Foreskin fibroblast (primary cell): ENCODE measurements at places on chromosomes 2 and 18.

GRCh38 chr2:239195992-239196391, 204.8 kb downstream of the HDAC4 start:
- DNase-seq, result no peak

GRCh38 chr2:62653582-62654422, 51.7 kb upstream of the EHBP1 start:
- DNase-seq, result no peak

GRCh38 chr2:152427902-152428301, 92.9 kb downstream of the FMNL2 start:
- DNase-seq, result no peak

- no peak for DNase-seq
Measured at GRCh38 chr2:239112127-239112774, 264.4 kb downstream of the TWIST2 start.

DNA sequence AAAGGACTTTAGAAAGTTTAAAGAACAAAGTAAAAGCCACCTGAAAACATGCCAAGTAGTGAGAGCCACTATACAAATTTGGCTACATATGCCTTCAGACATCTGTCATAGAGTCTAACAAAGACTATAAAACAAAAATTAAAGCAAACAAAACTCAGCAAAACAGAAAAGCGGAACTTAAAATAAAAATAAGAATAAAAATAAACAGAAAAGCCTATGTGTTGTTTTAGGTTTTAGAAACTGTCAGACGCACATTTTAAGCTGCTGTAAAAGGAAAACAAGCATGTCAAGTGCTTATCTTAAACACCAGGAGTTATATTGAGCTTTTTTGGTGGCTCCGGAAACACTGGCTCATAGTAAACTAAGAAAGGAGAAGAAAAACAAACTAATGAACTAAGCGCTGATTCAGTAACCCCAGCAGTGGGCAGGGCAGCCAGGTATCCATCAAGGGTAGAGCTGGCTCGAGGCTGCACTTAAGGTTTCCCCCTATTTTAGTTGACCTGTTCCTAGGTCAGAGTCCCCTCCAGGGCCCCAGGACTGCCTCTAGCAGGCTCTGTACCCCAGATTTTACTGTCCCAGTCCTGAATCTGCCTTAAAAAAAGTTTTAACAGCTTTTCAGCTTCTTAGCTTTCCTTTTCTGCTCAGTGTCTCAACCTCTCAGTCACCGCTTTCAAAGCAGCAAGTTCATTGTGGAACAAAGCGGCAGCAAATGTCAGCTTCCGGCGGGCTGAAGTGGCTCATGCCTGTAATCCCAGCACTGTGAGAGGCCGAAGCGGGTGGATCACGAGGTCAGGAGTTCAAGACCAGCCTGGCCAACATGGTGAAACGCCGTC, 15.4 kb upstream of the RMC1 start:
- peak; percentile 34 for DNase-seq

DNA sequence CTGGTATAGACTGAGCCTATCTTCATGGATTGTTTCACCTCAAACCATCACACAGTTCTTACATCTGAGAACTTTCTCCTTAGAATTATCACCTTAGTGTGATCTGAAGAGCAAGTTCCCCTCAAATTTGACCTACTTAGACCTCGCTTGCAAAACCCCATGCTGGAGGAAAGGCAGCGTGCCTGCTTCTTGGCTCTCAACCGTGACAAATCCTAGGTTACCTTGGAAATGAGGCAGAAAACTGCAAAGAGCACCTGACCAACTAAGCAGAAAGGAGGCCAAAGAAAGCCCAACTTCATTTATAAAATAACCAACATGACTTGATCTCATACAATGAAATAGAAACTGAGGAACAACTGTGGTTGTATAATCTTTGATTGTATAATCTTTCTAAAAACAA, 146.4 kb downstream of the RAB3GAP1 start:
- DNase-seq, result no peak

- peak; percentile 58 for DNase-seq
Measured at GRCh38 chr2:189236066-189236465, 56.5 kb upstream of the COL5A2 start.

GRCh38 chr2:122652670-122653069, 897.2 kb downstream of the TSN start:
- DNase-seq, result no peak

- no peak for DNase-seq
Measured at GRCh38 chr18:31447530-31448191, at the start of gene DSG3. DSG3 (plus strand) TSS chr18:31447741; CDS start chr18:31447878, 137 bp downstream.

DNA sequence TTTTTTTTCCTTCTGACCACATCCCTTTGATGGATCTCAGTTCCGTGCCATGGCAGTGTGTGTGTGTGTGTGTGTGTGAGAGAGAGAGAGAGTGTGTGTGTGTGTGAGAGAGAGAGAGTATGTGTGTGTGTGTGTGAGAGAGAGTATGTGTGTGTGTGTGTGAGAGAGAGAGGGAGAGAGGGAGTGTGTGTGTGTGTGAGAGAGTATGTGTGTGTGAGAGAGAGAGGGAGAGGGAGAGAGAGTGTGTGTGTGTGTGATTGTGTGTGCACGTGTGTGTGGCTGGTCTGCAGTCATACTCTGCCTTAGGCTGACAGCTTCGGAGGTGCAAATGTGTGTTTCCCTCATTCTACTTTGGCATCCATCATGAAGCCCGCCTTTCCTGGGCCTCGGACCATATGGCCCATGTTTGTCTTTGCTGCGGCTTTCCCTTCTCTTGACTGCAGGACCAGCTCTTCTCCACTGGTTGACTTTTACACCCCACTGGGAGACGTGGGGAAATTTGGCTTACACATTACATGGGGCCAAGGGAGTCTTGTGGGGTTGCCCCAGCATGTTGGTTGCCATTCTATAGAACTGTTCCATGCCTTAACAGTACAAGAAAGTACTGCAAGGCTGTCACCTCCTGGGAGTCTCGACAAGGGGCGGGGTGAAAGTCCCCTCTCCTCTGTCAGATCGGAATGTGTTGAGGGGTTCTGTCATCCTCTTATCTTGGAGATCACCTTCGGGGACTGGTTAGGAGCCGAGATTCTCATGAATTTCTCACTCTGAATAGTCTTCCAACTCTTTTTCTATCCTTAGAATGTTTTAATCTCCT, 21.6 kb downstream of the TSN start:
- no peak for DNase-seq

- no peak for DNase-seq
Measured at GRCh38 chr2:108228537-108228936, 11.2 kb upstream of the SULT1C3 start.

- DNase-seq, result no peak
Measured at GRCh38 chr2:102703748-102704147, 58.1 kb upstream of the TMEM182 start.

GRCh38 chr2:48569433-48569832, 39.5 kb downstream of the STON1 start:
- no peak for DNase-seq

GRCh38 chr2:170816504-170817092, at the start of gene GAD1:
GAD1 (plus strand) TSS chr2:170816887; CDS start chr2:170818592, 1,705 bp downstream.
- DNase-seq, result peak; percentile 72

DNA sequence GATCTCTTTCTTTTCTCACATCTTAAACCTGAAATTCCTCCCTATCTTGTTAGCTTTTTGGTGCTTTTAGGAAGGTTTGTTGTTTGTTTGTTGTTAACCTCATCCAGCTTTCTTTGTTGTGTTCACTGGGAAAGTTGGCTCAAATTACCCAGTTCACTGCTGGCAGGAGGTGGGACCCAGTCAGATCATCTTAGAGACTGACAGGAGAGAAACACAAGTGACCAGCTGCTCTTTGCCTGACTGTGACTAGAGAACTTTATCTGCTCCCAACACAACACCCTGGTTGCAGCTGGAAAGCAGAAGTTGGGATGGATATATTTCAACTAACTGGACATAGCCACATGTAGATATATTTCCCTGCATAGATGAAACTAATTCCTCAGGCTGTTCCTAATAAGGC, 10.0 kb downstream of the MAPK4 start:
- DNase-seq, result no peak

GRCh38 chr2:170737821-170738220, 22.7 kb downstream of the SP5 start:
- DNase-seq, result no peak

- no peak for DNase-seq
Measured at GRCh38 chr2:206328974-206329373, 54.5 kb downstream of the ZDBF2 start.

DNA sequence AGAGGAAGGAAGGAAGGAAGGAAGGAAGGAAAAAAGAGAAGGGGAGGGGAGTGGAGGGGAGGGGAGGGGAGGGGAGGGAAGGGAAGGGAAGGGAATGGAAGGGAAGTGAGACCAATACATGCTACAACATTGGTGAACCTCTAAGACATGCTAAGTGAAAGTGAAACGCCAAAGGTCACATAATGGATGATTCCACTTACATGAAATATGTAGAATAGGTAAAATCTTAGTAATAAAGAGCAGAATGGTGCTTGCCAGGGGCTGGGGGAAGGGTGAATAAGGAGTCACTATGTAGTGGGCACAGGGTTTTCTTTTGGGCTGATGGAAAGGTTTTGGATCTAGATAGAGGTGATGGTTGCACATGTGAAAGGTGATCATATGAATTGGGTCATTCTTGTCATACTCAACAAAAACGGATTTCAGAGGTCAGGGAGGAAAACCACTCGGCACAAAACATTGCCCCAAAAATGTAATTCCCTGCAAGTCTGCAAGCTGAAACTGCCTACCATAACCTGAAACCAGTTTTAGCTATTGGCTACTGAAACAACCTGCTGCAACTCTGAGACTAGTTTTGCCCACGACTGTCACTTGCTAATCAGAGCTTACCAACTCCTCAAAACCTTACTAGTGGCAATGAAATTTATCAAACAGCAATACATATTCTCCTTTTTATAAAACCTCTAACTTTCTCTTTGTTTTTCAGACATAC, 59.2 kb downstream of the CCDC141 start:
- DNase-seq, result no peak

DNA sequence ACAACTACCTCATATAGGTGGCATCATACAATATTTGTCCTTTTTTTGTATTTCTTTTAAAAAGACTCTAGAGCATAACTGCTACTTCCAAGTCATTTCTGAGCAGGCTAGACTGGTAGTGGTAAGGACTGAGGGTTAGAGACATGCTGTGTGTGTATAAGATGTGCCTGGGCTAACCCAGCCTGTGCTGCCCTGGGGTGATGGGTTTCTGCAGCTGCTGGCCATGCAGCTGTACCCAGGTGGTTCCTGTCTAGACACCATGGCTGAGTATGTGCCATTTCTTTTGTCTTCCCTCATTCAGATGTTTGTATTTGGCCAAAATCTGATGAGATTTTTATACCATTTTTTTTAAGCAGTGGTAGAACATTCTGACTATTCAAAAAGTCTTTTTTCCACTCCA, 40.0 kb downstream of the MERTK start:
- DNase-seq, result no peak

GRCh38 chr2:229650059-229650458, 64.3 kb downstream of the DNER start:
- DNase-seq, result no peak

GRCh38 chr2:216533609-216534008, 35.0 kb downstream of the RPL37A start:
- DNase-seq, result no peak

DNA sequence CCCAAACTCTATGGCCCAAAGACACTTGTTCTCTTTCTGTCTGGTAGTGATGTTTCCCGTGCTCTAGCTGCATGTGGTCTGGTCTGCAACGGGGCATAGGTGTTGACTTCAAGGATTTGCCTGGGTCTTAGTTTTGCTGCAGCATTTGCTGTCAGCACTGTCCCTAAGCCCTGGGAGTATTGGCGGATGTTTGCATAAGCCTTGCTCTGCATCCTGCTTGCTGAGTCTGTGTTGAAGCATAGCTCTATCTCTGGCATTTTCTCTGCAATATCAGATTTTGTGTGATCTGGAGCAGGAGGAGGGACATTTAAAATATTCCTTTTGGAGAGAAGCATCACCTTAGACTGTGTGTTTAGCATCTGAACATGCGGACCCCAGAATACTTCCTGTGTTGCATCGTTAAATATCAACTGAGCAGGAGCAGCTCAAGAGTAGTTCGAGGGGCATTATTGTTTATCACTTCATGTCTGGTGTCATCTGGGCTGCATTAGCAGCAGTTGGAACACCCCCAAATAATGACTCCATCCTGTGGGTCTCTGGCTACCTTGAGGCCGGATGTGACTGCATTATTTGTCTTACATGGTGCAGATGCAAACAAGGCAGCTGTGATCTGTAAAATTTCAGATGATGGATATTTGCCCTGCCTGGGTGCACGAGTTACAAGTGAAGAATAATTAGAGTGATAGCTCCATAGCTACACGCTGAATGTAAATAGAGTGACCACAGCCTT, 231.7 kb downstream of the TRIB2 start:
- peak; percentile 74 for DNase-seq

DNA sequence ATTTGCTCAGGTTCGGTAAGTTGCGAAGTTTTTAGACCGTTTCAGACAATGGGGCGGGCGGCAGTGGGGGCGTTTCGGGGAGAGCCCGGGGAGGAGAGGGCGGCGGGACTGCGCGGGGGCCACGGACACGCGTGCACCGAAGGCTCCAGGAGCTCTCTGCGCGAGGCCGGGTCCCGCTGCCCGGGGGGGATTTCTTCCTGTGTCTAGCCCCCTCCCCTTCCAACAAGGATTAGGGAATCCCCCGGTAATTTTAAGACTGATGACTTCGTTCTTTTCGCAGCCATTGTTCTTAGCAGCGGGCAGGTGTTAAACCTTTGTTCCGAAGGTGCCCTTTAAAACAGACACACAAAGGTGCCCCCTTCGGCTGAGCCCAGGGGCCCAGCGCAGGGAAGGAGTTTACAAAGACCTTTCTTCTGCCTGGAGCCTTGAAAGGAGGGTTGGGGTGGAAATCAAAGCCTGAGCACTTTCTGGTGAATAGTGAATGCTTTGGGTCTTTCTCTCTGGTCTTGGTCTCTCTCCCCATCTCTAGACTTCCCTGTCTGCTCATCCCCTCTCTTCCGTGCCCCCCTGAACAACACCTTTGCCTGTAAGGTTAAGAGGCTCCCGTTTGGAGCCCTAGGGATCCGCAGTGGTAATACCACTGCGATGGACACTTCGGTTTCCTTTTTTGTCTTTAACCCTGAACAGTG, 2.1 kb downstream of the TRIB2 start:
- DNase-seq, result no peak

- DNase-seq, result no peak
Measured at GRCh38 chr2:64906853-64907536, 82.2 kb upstream of the SLC1A4 start.

DNA sequence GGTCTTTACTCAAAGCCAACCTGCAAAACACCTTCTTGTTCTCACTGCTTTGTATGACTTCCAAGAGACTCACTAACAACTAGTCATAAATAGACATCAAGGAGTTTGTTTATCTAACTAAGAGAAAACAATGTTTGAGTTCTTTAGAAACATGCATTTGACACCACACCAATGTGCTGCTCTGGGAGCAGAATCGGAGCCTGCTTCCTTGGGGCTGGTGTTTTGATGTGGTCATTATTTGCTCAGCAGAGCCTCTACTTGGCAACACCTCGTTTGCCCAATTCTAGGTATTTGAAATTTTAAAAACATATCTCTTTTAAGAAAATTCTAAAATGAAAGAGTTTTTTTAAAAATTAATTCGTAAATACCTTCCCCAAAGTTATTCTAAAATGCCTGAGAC, 167.5 kb downstream of the BCL2 start:
- DNase-seq, result no peak

DNA sequence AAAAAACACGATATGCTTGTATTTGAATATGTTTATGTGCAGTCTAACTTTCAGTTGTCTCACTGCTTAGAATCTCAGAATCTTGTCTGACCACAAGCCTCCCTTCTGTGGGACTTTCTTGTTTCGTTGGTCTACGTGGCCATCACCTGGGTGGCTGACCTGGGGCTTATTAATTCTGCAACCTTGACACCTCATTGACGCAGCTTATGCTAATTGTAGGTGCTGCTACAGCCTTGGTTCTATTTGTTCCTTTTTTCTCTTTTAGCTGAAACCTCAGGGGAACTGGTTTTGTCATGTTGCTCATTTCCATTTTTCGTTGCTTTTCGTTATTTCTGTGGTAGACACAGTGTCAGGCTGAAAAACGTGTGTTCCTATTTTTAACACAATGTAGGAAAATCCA, 273.7 kb downstream of the SLC4A3 start:
- DNase-seq, result no peak
